CD4-positive, alpha-beta T cell (primary cell): ENCODE measurements at places on chromosomes 12 and 14. TPM values are rescaled to one million over a fixed set of nuclear protein-coding genes. Genes with fewer than 3 reads are reported as not detected.

- H3K4me1 ChIP-seq = no peaks in the 10 kb centered on the region
- H3K36me3 ChIP-seq = no peaks in the 10 kb centered on the region
- no peak overlapping the region for H3K27ac ChIP-seq
Measured at GRCh38 chr12:82625523-82625922, 61.2 kb upstream of the TMTC2 start.

- H3K4me1 ChIP-seq = no peaks in the 10 kb centered on the region
- no peaks in the 10 kb centered on the region for H3K36me3 ChIP-seq
- no peak for DNase-seq
- no peak overlapping the region for H3K4me3 ChIP-seq
- H3K27ac ChIP-seq = no peak overlapping the region
Measured at GRCh38 chr12:88546853-88547252, 33.4 kb downstream of the KITLG start.

DNA sequence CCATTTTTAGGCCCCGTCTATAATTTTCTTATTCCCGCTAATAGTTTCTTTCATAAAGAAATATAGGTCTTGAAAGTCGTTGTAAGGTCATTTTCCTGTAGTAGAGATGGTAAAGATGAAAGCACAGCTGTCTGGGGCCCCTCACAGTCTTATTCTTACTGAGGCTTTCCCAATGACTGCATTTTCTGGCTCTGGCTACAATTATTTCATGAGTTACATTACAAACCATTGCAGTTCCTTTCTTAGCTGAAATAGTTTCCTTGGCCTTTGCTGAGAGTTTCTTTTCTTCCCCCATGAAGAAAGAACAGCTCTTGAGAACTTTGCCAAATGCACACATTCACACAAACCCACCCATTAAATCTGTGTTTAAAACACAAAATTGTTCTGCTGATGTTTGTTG, 113.0 kb downstream of the DYRK2 start:
- no peaks in the 10 kb centered on the region for H3K27me3 ChIP-seq
- DNase-seq = no peak
- no peak overlapping the region for H3K27ac ChIP-seq
- H3K36me3 ChIP-seq = no peaks in the 10 kb centered on the region
- no peaks in the 10 kb centered on the region for H3K4me1 ChIP-seq

GRCh38 chr14:54026671-54027070, 70.0 kb upstream of the BMP4 start:
- no peak overlapping the region for H3K27ac ChIP-seq
- no peaks in the 10 kb centered on the region for H3K4me1 ChIP-seq
- no peaks in the 10 kb centered on the region for H3K36me3 ChIP-seq
- H3K27me3 ChIP-seq = no peaks in the 10 kb centered on the region

SUDS3 gene
- total RNA-seq = 17.5 TPM

DNA sequence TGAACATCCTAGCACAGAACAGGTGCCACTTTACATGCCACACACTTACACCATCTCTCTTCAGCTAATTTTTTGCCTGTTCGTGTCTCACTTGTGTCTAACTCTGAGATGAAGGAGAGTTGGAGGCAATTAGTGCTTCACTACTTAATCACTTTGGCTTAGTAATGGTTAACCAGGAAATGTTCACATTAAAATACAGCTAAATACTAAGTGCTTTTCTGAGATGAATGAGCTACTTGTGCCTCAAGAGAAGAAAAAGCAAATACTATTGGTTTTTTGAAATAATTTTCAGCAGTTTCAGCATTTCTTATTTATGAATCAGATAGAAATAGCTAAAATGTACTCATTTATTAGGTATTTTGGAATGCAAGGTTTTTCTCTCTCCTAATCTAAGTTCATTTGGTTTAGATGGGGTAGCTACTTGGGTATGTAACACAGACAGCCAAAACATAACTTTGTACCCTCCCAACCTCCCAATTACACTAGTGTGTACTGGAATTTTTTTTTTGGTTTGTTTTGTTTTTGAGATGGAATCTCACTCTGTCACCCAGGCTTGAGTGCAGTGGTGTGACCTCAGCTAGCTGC, 1474.1 kb upstream of the SEL1L start:
- no peaks in the 10 kb centered on the region for H3K36me3 ChIP-seq
- H3K27me3 ChIP-seq = no peaks in the 10 kb centered on the region
- H3K4me3 ChIP-seq = no peak overlapping the region
- H3K27ac ChIP-seq = no peak overlapping the region
- H3K4me1 ChIP-seq = no peaks in the 10 kb centered on the region

DNA sequence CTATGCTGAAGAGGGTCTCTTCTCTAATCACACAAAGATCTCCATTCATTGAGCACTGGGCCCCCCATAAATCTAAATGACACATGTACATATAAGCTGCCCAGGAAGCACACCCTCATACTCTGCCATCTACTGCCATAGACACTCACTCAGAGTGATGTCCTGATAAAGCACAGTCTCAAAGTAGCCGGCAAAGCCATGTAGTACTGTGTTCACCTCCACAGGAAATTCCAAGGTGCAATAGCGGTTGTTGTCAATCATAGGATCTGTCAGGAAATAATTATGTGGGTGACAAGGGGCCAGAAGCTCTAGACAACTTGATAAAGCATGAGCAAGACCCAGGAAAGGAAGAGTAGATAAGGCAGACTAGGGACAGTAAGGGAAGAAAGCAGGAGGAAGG, 3.3 kb upstream of the RBM23 start:
- H3K4me3 ChIP-seq = no peak overlapping the region
- no peak for DNase-seq
- H3K4me1 ChIP-seq = peaks cover 23% of the 10 kb centered on the region
- no peak overlapping the region for H3K27ac ChIP-seq
- H3K36me3 ChIP-seq = peaks cover 56% of the 10 kb centered on the region
- no peaks in the 10 kb centered on the region for H3K27me3 ChIP-seq

- no peak for DNase-seq
- H3K4me3 ChIP-seq = no peak overlapping the region
- H3K27me3 ChIP-seq = peaks cover 3% of the 10 kb centered on the region
- H3K36me3 ChIP-seq = no peaks in the 10 kb centered on the region
- no peaks in the 10 kb centered on the region for H3K4me1 ChIP-seq
Measured at GRCh38 chr12:105507311-105508038, 177.0 kb downstream of the C12orf75 start.

TMTC1 gene
- total RNA-seq = not detected

DNA sequence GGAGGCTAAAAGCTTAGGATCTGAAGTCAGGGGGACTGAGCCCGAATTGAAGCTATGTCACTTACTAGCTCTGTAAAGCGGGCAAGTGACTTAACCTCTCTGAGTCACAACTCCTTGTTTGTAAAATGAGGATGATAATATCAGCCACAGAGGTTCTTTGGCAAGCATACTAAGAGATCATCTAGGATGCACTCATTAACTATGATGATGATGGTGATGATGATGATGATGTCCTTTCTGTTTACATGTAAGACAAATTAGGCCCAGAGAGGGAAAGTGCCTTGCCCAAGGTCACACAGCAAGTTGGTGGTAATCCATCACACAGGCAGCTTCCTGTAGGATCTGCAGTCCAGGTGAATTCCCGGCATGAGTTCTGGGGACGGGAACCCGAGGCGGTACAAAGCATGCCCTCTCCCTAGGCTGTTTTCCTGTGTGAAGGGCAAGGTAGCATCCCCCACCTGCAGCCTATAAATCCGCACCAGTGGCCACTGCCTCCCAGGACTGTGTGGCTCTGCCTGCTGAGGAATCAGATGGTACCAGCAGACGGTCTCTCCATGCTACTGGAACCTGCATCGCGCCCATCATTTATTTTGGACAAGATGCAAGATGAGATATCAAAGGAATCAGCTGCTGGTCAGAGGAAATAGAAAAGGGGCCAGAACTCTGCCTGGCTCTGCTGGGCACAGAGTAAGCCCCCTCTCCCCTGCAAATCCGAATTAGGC, 55.2 kb downstream of the MAP1LC3B2 start:
- H3K36me3 ChIP-seq = no peaks in the 10 kb centered on the region
- no peak overlapping the region for H3K27ac ChIP-seq
- H3K4me3 ChIP-seq = no peak overlapping the region
- peaks cover 5% of the 10 kb centered on the region for H3K4me1 ChIP-seq
- no peaks in the 10 kb centered on the region for H3K27me3 ChIP-seq

GLIPR1L1 gene
- not detected for total RNA-seq

GRCh38 chr14:53872681-53873089, 83.9 kb downstream of the BMP4 start:
- no peaks in the 10 kb centered on the region for H3K27me3 ChIP-seq
- H3K4me1 ChIP-seq = no peaks in the 10 kb centered on the region
- H3K27ac ChIP-seq = no peak overlapping the region
- H3K4me3 ChIP-seq = no peak overlapping the region

THTPA gene
- total RNA-seq = 13.0 TPM

GRCh38 chr14:28756884-28757570, 9.6 kb upstream of the FOXG1 start:
- H3K36me3 ChIP-seq = no peaks in the 10 kb centered on the region
- no peak for DNase-seq
- no peaks in the 10 kb centered on the region for H3K4me1 ChIP-seq

LYZ gene
- total RNA-seq = 72.9 TPM

RNASE1 gene
- total RNA-seq = not detected

SLC4A8 gene
- 1.3 TPM for total RNA-seq

DNA sequence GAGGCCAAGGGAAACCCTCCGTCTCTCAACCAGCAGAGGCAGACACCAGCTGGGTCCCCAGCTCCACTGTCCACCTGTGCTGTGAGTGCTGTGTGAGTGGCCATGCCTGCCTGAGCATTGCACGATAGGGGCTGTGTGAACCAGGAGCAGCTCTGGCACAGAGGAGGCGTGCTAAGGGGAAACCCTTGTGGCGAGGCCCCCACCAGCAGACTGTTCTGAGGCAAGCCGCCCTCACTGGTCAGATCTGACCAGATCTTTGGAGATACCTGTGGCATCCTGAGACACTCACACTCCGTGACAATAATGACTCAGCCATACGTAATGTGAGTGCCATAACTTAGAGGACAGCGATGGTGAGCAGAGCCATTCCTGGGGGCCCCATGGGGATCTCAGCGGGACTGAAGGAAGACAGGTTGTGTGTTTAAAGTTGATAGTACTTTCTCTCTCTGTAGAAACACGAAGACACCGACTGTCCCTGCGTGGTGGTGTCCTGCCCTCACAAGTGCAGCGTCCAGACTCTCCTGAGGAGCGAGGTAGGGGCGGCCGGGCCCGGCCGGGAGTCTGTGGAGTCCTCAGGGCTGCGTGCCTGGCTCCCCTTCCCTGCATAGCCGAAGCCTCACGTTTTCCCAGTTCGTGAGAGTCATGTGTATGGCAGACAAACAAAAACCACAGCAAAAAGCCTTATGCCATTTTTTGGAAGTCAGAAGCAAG, 36.6 kb upstream of the AMN start:
- no peaks in the 10 kb centered on the region for H3K27me3 ChIP-seq
- no peaks in the 10 kb centered on the region for H3K4me1 ChIP-seq
- H3K27ac ChIP-seq = no peak overlapping the region
- H3K36me3 ChIP-seq = peaks cover 48% of the 10 kb centered on the region
- no peak for DNase-seq

GRCh38 chr12:127785540-127785939, 481.4 kb upstream of the TMEM132C start:
- no peak for DNase-seq
- no peak overlapping the region for H3K27ac ChIP-seq
- H3K4me1 ChIP-seq = no peaks in the 10 kb centered on the region
- no peaks in the 10 kb centered on the region for H3K36me3 ChIP-seq

- no peak overlapping the region for H3K27ac ChIP-seq
- no peaks in the 10 kb centered on the region for H3K36me3 ChIP-seq
- H3K4me1 ChIP-seq = peaks cover 10% of the 10 kb centered on the region
- H3K27me3 ChIP-seq = no peaks in the 10 kb centered on the region
- no peak overlapping the region for H3K4me3 ChIP-seq
- DNase-seq = no peak
Measured at GRCh38 chr12:49893753-49894750, 9.6 kb downstream of the FAIM2 start.

PRH2 gene
- not detected for total RNA-seq

GRCh38 chr12:89333564-89334252, 18.6 kb downstream of the DUSP6 start:
- H3K27me3 ChIP-seq = no peaks in the 10 kb centered on the region
- DNase-seq = no peak
- H3K27ac ChIP-seq = no peak overlapping the region

GRCh38 chr12:30990316-30990715, 63.8 kb downstream of the TSPAN11 start:
- no peaks in the 10 kb centered on the region for H3K4me1 ChIP-seq
- H3K27me3 ChIP-seq = no peaks in the 10 kb centered on the region
- H3K36me3 ChIP-seq = no peaks in the 10 kb centered on the region
- H3K4me3 ChIP-seq = no peak overlapping the region
- DNase-seq = no peak
- no peak overlapping the region for H3K27ac ChIP-seq

GRCh38 chr14:99057576-99058083, 214.4 kb downstream of the BCL11B start:
- peaks cover 11% of the 10 kb centered on the region for H3K4me1 ChIP-seq
- H3K27me3 ChIP-seq = no peaks in the 10 kb centered on the region
- H3K4me3 ChIP-seq = no peak overlapping the region
- no peak for DNase-seq
- H3K36me3 ChIP-seq = no peaks in the 10 kb centered on the region
- no peak overlapping the region for H3K27ac ChIP-seq

DNA sequence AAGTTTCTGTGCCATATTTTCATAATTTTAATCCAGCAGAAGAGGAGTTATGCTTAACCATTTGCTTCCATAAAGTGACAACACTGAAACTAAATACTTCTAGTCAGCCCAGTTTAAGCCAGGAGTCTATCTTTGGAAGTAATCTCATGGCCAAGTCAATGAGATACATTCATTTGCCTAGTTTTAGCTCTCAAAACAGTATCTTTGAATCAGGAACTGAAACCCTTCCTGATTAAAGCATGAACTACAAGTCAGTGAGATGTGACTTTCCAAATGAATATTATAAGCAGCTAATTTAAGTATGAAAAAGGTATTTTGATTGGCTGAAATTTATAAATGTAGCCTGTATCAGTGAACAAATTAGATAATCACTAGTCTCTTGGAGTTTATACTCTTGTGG, 491.5 kb downstream of the SLC6A15 start:
- H3K4me1 ChIP-seq = no peaks in the 10 kb centered on the region
- no peak for DNase-seq
- H3K27ac ChIP-seq = no peak overlapping the region
- H3K36me3 ChIP-seq = no peaks in the 10 kb centered on the region
- H3K4me3 ChIP-seq = no peak overlapping the region

DNA sequence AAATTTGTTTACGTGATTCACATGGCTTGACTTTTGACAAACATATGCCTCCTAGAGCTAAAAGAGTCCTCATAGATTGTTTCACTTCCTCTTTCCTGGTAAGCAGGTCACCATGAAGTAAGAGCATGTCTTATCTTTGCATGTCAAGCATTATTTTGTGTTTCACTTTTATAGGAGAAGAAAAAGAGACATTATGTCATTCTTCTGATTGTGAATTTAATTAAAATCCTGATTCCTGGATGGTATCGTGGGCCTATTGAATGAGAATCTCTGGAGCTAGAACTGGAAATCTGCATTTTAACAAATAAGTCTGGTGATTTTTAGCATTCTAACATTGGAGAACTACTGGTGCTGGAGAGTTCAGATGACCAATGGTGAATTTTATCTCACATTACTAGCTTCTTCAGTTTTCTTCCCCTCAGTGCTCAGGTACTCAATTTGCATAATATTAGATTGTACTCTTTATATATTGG, 218.6 kb upstream of the ATP2B1 start:
- H3K27me3 ChIP-seq = no peaks in the 10 kb centered on the region
- no peaks in the 10 kb centered on the region for H3K36me3 ChIP-seq
- no peaks in the 10 kb centered on the region for H3K4me1 ChIP-seq
- DNase-seq = no peak

GRCh38 chr12:112020947-112021457, 7.8 kb downstream of the ERP29 start:
- DNase-seq = no peak
- H3K4me3 ChIP-seq = no peak overlapping the region
- no peak overlapping the region for H3K27ac ChIP-seq
- H3K4me1 ChIP-seq = peaks cover 31% of the 10 kb centered on the region
- no peaks in the 10 kb centered on the region for H3K27me3 ChIP-seq
- peaks cover 80% of the 10 kb centered on the region for H3K36me3 ChIP-seq
